ENCODE measurements at places on chromosomes 6 and 20.

- DNase-seq = no peak
Observed at GRCh38 chr20:19277381-19277780, 64.9 kb downstream of the SLC24A3 start.

- DNase-seq = no peak
Observed at GRCh38 chr6:25257686-25258348, 21.4 kb upstream of the CARMIL1 start.

DNA sequence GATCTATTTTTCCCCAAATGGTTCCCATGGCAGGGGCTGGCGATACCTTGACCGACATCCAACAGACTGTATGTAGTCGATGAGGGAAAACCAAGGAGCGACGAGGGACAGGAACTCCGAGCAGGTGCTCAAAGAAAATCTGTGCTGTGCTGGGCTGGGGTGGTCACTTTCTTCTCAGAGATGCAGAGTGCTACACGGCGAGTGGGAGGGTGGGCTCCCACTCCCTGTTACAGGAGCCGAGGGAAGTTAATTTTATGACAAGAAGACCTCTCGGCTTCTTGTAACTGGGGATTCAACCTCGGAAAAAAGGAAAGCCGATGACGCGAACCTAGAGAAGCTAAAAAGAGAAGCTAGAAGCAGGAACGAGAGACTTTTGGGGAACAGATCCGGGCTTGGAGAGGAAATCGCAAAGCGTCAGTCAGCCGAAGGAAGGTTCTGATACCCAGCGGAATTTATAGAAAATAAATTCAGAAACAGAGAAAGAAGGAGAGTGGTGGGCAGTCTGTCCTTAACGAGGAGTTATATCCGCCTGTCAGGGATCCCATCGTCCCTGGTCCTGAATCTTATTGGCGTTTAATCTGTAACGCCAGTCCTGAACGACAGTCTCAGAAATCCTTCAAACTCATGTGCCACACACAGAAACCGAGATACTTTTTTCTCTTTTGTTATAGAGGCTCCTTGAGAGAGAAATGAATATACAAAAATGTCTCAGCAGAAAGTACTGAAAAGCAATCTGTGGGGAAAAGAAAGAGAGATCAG lies 84.6 kb upstream of the ZNF322 start:
- DNase-seq = no peak

DNA sequence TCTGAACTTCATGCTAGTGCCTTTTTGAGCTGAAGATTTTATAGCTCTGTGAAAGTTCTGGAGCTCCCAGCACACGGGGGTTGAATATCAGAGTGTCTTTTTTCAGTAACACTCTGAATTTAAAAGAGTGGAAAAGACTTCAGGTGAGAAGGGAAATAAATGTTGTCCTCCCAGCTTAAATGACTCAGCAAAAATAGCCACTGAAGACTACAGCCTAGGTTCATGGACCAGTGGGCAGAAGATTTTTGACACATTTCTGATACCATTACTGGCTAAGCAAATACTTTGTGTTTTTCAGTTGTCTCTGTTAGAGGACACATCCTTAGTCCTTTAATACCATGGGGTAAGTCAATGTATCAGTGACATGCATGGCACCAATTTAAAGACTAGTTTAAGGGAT lies 338.5 kb upstream of the SPTLC3 start:
- no peak for DNase-seq

DNA sequence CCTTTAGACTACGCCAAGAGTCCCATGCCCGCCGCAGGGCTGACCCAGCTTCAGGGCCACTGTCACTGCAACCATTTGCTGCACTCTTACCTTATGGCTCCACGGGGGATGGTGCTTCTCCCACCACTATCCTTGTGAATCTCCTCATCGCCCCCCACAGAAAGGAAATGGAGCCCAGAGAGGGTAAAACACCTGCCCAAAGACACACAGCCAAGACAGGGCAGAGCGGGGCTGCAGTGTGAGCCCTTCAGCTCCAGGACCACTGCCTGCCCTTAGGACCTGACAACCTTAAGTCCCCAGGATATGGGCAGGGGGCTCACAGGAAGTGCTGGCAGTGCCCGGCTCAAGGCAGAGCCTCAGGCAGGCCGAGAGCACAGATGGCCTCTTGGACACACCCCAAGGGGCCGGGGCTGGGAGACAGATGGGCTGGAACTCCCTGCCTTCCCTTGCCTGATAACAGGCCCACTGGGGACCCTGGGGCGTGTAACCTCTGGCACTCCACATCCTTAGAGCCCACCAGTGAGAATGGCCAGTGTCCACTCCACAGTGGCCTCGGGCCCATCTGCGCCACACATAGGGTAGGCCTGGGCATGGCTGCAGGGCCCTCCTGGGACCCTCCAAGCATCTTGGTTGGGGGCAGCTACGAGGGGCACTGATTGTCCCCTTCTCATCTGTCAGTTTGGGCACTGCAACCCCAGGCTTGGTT lies 265.2 kb downstream of the TAF4 start:
- no peak for DNase-seq

GRCh38 chr20:56343861-56344381 lies 14.9 kb upstream of the FAM210B start:
- peak; percentile 47 for DNase-seq

GRCh38 chr6:144886682-144887081 lies 601.5 kb downstream of the UTRN start:
- no peak for DNase-seq

DNA sequence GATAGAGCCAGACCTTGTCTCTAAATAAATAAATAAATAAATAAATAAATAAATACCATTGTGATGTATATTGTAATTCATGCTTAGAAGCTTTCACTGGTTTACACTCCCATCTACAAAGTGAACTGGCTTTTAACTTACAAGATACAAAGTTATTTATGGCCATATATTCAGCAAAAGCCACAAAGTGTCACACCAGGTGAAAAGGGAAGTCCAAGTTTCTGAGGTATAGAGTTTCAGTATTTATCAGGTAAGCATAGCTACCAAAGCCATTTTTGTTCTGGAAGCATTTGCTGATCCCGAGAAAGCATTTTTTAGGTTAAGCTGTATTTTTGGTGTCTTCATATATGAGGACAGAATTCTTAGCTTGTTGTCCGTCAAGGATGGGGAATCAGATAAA lies 22.1 kb upstream of the PKIG start:
- DNase-seq = no peak

- no peak for DNase-seq
Observed at GRCh38 chr20:57633945-57634491, 13.8 kb upstream of the ZBP1 start.

- no peak for DNase-seq
Observed at GRCh38 chr6:17156966-17157365, 55.1 kb downstream of the STMND1 start.

DNA sequence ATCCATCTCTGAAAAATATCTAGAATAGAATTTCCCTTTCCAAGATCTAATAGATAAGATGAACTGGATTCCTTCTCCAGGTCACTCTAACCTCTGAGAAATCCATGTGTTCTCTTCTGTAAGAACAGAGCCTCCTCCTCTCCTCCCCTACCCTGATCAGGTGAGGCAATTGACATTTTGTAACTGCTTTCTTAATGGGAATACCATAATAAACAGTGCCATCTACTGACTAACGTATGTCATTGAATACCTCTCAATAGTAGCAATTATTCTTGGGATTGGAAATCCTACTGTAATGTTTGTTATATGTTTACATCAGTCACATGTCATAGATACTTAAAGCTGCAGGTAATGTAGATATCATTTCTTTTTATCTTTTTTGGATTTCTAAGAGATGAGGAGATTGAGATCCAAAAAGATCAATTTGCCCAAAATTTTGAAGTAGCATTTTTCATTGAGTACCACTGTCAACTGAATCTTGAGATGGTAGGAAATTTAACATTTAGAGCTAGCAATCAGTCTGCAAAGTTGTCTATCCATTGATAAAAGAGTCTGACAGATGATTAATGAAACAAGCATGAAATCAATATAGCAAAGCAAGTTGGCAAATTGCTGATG lies 365.8 kb upstream of the HSF2 start:
- DNase-seq = no peak

- DNase-seq = peak; percentile 77
Observed at GRCh38 chr20:45771182-45771759, 20.4 kb downstream of the WFDC3 start.

GRCh38 chr6:147211831-147212230 lies 7.6 kb downstream of the STXBP5 start:
- DNase-seq = no peak

DNA sequence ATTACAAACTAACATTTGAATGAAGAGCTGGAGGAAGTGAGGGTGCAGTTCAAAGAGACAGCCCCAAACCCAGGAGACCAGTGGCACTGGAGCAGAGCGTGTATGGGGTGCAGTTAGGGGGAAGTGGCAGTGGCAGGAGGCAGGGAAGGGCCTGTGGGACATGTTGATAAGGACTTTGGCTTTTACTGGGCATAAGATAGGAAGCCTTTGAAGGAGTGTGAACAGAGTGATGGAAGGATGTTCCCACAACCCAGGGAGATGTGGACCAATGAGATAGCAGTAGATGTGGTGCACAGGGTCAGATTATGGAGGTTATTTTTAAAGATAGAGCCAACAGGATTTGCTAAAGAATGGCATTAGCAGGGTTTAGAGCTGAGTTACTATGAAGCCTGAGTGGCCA lies 56.4 kb downstream of the AIG1 start:
- DNase-seq = no peak

DNA sequence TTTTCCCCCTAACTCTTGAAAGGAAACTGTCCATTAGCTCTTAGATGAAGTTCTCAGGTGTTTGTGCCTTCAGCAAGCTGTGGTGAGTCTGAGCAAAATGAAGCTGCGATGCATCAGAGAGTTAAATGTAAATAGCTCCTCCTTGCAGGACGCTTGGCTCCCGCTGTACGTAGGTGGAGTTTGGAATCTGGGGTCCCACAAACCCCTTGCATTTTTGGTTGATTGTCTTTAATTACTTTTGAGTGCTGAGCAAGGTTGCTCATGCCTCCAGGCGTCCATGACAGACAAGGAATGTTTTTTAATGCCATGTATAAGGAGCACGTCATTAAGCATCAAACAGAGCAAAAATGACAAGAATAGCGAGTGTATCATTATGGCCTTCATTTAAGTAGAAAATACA lies 300.5 kb downstream of the TFAP2C start:
- no peak for DNase-seq
